ENCODE measurements at places on chromosomes 7 and 10.

- DNase-seq: no peak
These were observed 216.0 kb downstream of the KCNMA1 start for GRCh38 chr10:77421591-77421990.

GRCh38 chr10:124328477-124329220, 90.1 kb downstream of the OAT start:
- DNase-seq: no peak

GRCh38 chr10:14365266-14365665, 34.5 kb upstream of the FRMD4A start:
- DNase-seq: no peak

DNA sequence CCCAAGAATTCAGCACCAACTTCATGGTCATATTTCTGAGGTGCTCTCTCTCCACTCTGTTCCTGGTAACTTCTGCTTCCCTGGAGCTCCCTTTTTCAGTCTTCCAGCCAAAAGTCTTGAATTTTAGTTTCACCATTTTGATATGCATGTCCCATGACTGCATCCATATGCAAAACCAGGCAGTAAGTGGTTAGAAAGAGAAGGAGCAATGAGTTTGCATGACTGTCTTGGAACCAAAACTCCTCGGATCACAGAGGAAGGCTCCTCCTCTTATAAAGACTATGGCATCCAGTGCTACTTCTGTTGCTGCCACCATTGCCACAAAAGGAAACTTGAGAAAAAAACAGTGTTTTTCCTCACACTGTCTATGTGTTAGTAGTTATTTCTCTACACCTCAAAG, 269.1 kb upstream of the GLI3 start:
- DNase-seq: no peak

GRCh38 chr7:132752431-132752830, 176.2 kb upstream of the PLXNA4 start:
- DNase-seq: no peak

DNA sequence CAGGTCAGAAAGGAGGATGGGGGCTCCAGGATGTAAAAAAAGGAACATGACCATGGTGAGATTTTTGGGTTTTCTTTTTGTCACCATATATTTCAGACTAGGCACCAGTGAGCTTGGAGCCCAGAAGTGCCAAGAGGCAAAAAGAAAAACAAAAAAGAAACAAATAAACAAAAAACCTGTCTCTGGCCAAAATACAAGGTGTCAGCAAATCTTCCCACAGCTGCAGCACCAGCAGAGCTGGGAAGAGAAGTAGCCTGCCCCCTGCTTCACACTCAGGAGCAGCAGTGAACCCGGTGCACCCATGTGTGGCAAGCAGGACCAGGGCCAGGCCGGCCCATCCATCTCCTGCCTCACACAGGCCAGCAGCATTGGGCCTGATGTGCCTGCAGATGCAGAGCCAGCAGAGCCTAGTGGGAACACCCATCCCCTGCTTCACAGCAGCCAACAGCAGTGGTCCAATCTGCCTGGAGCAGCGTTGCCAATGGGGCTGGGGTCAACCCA, 34.7 kb upstream of the C10orf71 start:
- DNase-seq: no peak

DNA sequence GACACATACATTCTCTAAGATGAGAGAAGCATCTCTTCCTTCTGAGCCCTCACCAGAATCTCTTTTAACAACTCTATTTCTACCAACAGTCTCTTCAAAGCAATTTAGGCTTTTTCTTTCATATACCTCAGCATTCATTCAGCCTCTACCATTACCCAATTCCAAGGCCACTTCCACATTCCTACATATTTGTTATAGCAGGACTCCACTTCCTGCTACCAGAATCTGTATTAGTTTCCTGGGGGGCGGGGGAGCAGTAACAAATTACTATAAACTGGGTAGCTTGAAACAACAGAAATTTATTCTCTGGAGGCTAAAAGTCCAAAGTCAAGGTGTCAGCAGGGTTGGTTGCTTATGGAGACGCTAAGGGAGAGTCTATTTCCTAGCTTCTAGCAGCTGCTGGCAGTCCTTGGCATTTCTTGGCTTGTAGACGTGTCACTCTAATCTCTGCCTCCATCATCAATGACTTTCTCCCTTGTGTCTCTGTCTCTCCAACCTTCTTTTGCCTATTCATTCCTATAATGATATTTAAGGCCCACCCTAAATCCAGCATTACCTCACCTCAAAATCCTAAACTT, 7.4 kb downstream of the PRPS1L1 start:
- DNase-seq: no peak

DNA sequence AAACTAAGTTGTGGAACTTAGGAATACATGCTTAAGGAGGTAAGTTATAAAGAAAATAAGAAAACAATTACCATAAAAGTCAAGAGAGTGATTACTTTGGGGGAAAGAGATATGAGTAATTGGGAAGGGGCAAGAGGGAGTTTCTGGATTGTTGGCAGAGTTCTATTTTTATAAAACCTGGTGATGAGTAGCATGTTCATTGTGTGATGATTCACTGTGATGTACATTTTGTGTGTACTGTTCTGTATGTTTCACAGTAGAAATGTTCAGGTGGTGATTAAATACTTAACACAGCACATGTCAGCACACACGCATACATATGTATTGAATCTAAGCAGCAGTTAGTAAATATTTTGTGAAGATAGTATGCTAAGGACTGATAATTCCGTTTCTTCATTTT, 9.7 kb upstream of the OIT3 start:
- no peak for DNase-seq

DNA sequence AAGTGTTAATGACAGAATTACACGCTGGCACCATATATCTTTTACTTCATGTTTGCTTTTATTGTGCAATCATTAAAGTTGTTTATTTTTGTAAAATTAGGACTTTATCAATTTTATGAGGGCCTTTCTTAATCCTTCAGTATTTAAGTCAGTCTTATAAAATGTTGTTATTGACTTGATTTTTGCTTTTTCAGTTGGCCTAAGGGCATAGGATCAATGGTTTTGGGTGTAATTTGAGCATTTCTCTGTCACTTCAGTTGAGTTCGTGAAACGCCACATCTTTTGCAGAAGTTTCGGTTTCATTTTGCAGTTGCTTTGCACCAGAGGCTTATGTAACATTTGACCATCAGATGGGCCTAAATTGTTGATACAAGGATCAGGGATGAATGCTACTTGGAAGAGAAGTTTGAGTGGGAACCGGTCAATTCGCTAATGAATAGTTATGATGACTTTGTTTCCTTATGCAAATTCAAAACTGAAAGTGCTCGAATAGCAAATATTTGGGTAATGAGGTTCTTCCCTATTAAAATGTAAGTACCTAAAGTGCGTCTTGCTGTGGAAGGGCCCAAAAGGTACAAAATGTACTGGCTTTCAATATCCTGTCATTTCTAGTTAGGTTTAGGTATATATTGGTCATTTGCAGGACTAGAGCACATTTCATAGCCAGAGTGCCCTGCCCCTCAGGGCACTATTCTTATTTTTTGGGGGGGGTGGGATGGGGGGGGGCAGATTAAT, 340.9 kb downstream of the LRMDA start:
- no peak for DNase-seq

DNA sequence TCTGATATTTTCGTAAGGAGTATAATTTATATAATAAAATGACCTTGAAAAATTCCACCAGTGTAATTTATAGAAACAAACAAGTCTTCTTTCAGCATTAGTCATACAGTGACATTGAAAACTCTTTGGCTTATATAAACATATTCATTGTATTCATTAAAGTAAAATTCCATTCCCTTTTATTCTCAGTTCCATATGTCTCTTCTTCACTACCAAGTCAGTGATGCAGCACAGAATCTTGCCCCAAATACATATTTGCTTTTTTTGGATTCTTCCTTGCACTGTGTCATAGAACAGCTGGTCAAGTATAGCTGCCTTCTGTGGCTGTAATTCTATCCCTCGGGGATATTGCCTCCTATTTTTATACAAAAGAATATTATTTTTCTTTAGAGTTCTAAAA, 884.5 kb upstream of the POT1 start:
- no peak for DNase-seq

DNA sequence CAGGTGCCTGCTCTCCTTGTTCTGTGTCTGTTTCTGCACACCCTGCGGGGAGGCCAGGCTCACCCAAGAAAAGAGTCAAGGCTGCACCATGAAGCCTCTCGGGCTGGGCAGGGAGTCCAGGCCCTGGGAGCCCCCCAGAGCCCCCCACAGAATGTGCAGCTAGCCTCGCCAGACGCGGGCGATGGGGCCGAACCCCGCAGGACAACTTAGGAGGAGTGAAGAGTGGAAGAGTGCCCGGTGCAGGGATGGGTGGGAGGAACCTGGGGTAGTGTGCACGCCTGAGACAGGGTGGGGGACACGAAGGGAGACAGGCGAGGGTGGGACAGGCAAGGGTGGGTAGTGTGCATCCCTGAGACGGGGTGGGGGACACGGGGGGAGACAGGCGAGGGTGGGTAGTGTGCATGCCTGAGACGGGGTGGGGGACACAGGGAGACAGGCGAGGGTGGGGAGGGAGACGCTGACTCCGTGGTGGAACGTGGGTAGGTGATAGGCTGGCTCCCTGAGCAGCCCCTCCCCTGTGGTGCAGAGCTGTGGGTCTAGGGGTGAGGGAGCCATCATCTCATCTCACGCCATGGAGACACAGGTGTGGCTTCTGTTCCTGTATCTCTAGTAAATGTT, 615.4 kb downstream of the DNAJB6 start:
- no peak for DNase-seq

- DNase-seq: no peak
These were observed 403.7 kb downstream of the GALNT17 start for GRCh38 chr7:71535616-71536015.

- DNase-seq: no peak
These were observed 326.5 kb downstream of the WDR37 start for GRCh38 chr10:1382711-1383110.

- no peak for DNase-seq
These were observed 108.2 kb upstream of the NFE2L3 start for GRCh38 chr7:26043801-26044200.

DNA sequence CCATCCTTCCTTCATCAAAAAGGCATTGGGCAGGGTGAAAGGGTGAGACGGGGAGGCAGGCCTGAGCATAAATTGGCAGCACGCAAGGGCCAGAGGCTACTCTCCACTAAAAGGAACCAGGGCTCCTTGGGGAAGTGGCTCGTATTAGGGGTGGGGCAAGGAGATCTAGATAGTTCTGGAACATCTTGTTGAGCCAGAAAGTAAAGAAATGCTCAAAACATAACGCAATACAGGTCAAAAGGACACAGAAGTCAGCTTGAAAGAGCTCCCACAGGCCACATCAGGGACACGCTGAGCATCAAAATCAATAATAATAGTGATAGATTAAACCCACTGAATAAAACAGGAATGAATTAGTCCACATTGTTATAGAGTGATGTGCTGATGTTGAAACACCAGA, 203.1 kb downstream of the ELMO1 start:
- DNase-seq: no peak

- DNase-seq: no peak
These were observed 330.1 kb downstream of the GRID1 start for GRCh38 chr10:86036544-86036831.

DNA sequence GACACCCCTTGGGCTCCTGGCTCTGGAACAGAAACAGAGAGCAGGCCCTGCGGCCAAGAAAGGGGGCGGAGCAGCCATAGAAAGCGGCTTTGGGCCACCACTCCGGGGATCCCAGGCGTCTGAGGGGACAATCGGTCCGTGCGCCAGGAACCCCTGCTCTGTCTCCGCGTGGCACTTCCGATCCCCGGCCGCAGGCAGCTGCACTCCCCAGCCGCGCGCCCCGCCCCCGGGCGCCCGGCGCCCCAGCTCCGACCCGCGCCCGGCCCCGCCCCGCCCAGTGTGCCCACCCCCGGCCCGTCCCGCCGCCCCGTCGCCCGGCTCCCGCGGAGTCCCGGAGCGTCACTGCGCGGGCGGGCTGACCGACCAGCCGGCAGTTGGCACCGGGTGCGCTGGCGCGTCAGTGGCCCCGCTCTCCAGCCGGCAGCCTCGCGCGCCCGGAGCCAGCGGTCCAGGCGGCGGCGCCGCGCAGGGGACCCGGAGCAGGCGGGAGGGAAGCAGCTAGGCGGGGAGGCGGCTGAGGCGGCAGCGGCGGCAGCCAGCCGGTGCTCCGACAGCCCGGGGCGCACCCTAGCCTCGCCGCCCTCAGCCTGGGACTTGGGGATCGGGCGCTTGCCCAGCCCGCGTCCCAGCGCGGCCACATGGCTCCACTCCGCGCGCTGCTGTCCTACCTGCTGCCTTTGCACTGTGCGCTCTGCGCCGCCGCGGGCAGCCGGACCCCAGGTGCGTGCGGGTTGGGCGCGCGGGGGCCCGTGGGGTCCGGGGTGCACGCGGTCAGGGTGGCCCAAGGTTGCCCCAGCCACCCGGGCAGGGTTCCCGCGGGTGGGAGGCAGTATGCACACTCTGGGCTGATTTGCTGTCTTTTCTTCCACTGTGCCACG, at the start of gene ADAMTS14:
TSS of gene ADAMTS14 (plus strand) at position 342 of the 878 bp plus-strand sequence. CDS start at position 639, 297 bp downstream.
- DNase-seq: no peak

DNA sequence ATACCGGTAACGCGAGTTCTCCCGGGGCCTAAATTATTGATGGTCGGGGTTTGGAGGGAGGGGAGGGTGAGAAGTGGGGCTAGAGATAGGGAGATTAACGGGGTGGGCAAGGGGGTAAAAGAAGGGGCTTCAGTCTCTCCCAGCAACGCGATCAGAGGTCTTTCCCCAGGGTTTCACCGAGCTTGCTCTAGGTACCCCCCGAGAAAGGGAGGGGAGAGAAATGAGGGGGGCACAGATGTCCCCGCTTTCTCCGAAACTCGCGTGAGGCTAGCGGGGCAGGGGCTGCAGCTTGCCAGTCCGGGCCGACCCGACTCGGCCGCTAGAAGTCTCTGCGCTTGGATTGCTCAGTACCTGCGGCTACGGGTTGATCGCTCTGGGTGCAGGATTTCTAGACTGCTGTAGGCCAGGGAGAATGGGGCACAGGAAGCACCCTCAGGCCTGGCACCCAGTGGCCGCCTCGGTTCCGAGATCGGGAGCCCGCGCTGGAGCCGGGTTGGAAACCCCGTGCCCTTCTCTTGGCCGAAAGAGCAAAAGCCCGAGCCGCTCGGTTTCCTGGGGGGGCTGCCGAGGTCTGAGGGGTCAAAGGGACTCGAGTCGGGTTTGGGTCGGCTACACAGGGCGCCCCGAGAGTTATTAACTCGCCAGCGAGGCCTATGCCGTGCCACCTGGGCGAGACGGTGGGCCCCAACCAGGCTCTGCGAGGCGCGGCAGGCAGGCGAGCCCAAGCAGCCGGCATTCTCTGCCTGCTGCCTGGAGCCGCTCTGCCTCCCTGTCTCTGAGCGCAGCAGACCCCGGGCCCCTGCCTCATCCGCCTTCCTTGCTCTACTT, 3.1 kb downstream of the PAX2 start:
- no peak for DNase-seq
